ENCODE measurements at places on chromosomes 3 and 15. TPM values are rescaled to one million over a fixed set of nuclear protein-coding genes. Genes with fewer than 3 reads are reported as not detected.

DNA sequence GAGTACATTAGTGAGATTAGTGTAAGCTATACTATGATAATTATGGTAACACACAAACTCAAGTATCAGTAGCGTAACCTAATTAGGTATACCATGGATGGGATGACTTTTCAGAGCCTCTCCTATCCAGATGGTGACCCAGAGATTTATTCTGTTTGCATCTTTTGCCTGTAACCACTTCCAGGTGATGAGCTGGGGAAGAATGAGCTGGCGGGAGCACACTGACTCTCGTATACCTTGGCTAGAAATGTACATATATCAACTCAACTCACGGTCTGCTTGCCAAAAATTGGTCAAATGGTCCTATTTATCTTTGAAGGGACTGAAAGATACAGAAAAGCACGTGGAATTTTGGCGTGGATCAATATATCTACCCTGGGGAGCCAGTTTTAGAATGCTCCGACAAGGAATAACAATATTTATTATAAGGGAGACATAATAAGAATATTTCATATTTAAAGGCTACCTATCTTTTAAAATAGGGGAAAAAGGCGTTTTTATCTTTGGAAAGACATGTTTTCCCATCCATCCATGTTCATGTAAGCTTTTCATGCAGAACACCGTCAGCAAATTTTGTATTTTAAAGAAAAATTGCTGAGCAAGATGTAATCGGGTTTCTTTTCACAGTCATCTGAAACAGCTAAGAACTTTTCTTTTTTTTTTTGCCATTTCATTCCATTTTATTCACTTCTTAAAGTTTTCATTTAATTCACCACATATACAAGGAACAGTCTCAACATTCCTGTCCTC is 502.6 kb upstream of the CBLB start:
- no peak for DNase-seq
- no peak overlapping the region for H3K27ac ChIP-seq
- no peaks in the 10 kb centered on the region for H3K36me3 ChIP-seq
- no peak overlapping the region for H3K4me3 ChIP-seq

GRCh38 chr15:83954506-83954905 is 281.1 kb upstream of the GOLGA6L4 start:
- no peak overlapping the region for H3K4me3 ChIP-seq
- no peak for DNase-seq

GRCh38 chr3:187228740-187229139 is 31.5 kb downstream of the RTP1 start:
- no peaks in the 10 kb centered on the region for H3K36me3 ChIP-seq
- no peaks in the 10 kb centered on the region for H3K4me1 ChIP-seq
- no peaks in the 10 kb centered on the region for H3K27me3 ChIP-seq
- H3K27ac ChIP-seq: no peak overlapping the region
- no peak overlapping the region for H3K4me3 ChIP-seq

DNA sequence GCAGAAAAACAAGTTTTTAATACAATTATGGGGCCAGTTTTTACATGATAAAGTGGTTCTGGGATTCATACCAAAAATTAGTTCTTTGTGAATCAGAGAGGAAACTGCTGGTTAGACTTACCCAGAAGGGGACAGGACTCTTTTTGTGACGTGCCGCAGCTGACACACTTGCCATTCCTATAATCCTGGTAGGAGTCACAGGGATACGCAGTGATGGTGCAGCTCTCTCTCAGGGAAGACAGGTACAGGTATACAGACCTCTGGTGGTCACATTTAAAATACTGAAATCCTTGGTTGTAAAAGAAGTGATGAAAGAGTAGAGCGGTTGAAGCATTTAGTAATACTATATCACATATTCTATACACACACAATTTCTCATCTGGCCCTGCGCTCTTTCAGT is 20.2 kb upstream of the TMEM41A start:
- no peaks in the 10 kb centered on the region for H3K36me3 ChIP-seq
- H3K4me3 ChIP-seq: no peak overlapping the region
- no peaks in the 10 kb centered on the region for H3K4me1 ChIP-seq
- no peak for DNase-seq
- no peak overlapping the region for H3K27ac ChIP-seq
- H3K27me3 ChIP-seq: no peaks in the 10 kb centered on the region

GRCh38 chr3:197007296-197007940 is 22.2 kb downstream of the MELTF start:
- no peaks in the 10 kb centered on the region for H3K27me3 ChIP-seq
- H3K27ac ChIP-seq: no peak overlapping the region
- no peaks in the 10 kb centered on the region for H3K4me1 ChIP-seq

DNA sequence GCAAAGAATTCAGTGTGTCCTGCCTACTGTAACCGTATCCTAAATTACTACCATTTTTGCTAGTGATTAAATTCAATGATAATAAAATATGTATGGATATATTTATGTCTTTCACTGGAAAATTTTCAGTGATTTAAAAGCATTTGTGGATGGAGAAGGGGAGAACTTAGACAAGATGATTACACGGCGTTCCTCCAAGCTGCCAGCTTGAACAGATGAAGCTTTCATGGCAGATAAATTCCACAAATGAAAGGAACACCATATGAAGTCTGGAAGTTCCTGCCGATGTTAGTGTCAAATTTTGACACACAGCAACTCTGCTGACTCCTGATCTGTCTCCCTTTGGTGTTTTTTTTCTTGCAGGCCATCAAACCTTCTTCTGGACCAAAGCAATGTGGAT is 364.7 kb downstream of the EPHA3 start:
- H3K4me3 ChIP-seq: no peak overlapping the region
- H3K36me3 ChIP-seq: no peaks in the 10 kb centered on the region
- H3K27me3 ChIP-seq: no peaks in the 10 kb centered on the region
- H3K4me1 ChIP-seq: no peaks in the 10 kb centered on the region
- no peak for DNase-seq

DNA sequence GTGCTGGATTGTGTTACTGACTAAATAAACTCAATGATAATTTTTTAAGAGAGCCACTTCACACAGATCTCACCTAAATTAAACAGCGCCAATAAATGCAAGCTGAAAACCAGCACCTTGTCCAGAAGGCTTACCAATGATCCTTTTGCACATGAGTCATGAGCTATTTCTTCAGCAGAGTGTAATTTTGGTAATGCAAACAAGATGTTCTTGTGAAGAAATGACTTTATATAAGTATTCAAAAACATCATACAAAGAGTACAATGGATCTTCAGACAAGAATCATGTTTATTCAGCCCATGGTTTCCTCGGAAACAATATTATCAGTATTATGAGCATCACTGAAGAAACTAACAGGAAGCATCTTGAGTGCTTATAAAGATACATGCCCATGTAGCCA is 263.8 kb upstream of the UBE2E2 start:
- H3K27me3 ChIP-seq: no peaks in the 10 kb centered on the region
- no peaks in the 10 kb centered on the region for H3K36me3 ChIP-seq
- no peaks in the 10 kb centered on the region for H3K4me1 ChIP-seq
- DNase-seq: no peak

- H3K27me3 ChIP-seq: no peaks in the 10 kb centered on the region
- H3K36me3 ChIP-seq: no peaks in the 10 kb centered on the region
- no peak for DNase-seq
- no peak overlapping the region for H3K4me3 ChIP-seq
- no peak overlapping the region for H3K27ac ChIP-seq
- no peaks in the 10 kb centered on the region for H3K4me1 ChIP-seq
These were observed 287.1 kb downstream of the NEK10 start for GRCh38 chr3:27081992-27082607.

DNA sequence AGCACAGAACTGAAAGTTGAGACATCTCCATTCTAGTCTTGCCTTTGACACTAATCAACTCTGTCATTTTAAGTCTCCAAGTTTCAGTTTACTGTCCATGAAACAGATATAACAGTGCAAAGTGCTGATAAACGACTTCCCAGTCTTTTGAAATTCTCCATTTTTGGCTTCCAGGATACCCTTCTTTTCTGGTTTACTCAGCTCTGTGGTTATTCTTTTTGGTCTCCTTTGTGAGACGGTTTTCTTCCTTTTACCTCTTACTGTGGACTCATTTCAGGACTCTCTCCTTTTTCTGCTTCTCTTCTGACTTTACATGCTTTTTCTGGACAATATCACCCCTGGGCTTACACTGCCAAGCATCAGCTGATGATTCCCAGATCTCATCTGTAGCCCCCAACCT is 18.9 kb downstream of the SST start:
- no peak for DNase-seq
- H3K4me1 ChIP-seq: no peaks in the 10 kb centered on the region
- peaks cover 4% of the 10 kb centered on the region for H3K27me3 ChIP-seq
- H3K4me3 ChIP-seq: no peak overlapping the region

GRCh38 chr3:69104586-69104985 is 17.8 kb downstream of the LMOD3 start:
- peaks cover 6% of the 10 kb centered on the region for H3K36me3 ChIP-seq
- H3K27me3 ChIP-seq: no peaks in the 10 kb centered on the region
- H3K27ac ChIP-seq: no peak overlapping the region
- H3K4me3 ChIP-seq: no peak overlapping the region

- no peak overlapping the region for H3K27ac ChIP-seq
- no peak overlapping the region for H3K4me3 ChIP-seq
- H3K4me1 ChIP-seq: no peaks in the 10 kb centered on the region
These were observed 1.2 kb upstream of the RHO start for GRCh38 chr3:129527262-129527661.

DNA sequence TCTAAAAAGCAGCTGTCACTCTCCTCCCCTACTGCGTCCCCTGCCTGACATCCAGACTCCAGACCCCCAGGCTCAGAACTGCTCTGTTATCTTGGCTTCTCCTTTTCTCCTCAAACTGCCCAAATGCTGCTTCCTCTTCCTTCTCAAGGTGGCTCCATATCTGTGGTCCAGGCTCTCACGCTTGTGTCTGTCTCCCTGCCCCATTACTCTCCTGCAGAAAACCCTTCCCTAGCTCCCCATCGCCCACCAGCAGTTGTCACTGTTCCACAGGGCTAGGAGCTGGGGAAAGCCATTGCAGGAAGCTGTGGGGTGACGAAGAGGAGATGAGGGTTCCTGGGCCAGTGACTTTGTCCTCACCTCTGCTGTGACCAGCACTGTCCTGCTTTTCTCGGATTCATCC is 30.7 kb upstream of the CGNL1 start:
- H3K4me1 ChIP-seq: no peaks in the 10 kb centered on the region
- no peaks in the 10 kb centered on the region for H3K27me3 ChIP-seq
- H3K4me3 ChIP-seq: no peak overlapping the region
- H3K27ac ChIP-seq: no peak overlapping the region

DNA sequence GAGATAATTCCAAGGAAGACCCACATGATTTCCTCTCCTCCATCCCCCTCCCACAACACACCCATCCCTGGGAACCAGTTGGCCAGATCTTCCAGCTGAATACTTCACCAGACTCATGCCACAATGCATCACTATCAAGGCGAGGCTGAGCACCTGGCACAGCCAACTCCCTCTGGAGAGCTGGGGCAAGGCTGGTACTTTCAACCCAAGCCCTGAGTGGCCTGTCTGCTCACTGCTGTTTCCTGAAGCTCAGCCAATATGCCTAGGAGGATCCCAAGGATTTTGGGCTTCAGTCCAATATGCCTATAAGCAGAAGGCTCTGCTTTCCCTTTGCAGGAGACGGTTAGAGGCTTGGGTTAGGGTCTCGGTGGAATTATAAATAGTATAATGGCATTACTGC is 90.9 kb upstream of the NEO1 start:
- no peaks in the 10 kb centered on the region for H3K4me1 ChIP-seq
- DNase-seq: no peak
- no peak overlapping the region for H3K4me3 ChIP-seq
- H3K27me3 ChIP-seq: no peaks in the 10 kb centered on the region
- H3K27ac ChIP-seq: no peak overlapping the region

DNA sequence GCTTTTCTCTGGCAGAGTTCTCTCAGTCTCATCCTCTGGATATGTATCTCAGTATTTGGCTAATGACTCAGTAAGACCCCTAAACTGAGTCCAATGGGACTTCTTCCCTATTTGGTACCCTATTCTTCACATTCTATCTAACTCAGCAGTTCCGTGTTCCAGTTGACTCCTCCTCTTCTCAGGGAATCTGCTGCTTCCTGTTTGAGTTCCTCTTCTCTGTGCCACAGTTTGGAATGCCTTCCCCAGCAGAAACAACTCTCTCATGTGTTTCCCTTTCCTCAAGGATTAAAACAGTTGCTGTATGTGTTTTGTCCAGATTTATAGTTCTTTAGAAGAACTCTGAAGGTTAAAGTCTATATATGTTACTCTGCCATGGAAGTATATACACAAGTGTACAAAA is 344.0 kb upstream of the RARB start:
- no peak overlapping the region for H3K4me3 ChIP-seq
- DNase-seq: no peak
- H3K36me3 ChIP-seq: no peaks in the 10 kb centered on the region
- H3K4me1 ChIP-seq: no peaks in the 10 kb centered on the region

DNA sequence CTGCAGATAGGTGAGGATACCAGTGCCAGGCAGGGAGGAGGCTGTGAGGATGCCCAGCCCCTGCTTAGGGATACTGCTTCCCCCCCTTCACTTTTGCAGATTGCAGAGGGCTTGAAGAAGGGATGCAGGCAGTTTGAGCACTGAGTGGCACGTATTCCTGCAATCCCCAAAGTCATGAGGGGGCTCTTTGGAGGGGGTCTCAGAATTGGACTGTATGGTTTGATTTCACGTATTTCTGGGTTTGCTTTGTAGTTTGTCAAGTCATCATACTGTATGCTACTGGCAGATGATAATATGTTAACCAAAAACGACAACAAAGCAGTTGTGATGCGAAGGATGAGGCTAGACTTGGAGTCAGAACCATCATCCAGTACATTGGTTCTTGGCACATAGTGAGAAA is 28.1 kb downstream of the CHST14 start:
- no peak overlapping the region for H3K27ac ChIP-seq
- no peak overlapping the region for H3K4me3 ChIP-seq
- no peaks in the 10 kb centered on the region for H3K36me3 ChIP-seq

DNA sequence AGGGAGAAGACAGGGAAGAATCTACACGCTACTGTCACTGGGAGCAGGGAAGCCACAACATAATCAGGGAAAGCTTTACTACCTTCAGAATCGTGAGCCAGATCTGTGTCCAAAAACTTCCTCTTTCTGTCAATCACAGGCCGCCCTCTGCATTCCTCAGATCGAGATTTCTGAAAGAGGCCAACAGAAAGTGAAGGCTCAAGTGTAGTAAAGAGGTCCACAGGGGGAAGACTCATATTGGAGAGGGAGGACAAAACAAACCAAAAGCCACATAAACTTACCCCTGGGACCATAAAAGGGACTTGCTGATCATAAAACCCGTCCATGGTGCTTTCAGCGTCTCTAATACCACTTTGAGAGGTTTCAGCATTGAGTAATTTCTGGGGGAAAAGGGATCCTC is 3.3 kb downstream of the ETV5 start:
- no peak for DNase-seq
- H3K27me3 ChIP-seq: no peaks in the 10 kb centered on the region
- H3K4me1 ChIP-seq: peaks cover 6% of the 10 kb centered on the region
- no peak overlapping the region for H3K4me3 ChIP-seq

Gene UROC1
- not detected for total RNA-seq

Gene ZNF619
- 8.3 TPM for total RNA-seq

Gene EPHA3
- 1.0 TPM for total RNA-seq

Gene AP3B2
- 5.3 TPM for total RNA-seq

Gene SYNPR
- total RNA-seq: not detected

Gene PPIP5K1
- 75.4 TPM for total RNA-seq

Gene RUBCN
- 26.3 TPM for total RNA-seq

Gene GOLGA6D
- total RNA-seq: 0.16 TPM

Gene COL6A6
- 1.6 TPM for total RNA-seq

Gene CAV3
- not detected for total RNA-seq

Gene TMEM207
- not detected for total RNA-seq

Gene BAHD1
- total RNA-seq: 14.6 TPM

Gene ZBED2
- total RNA-seq: not detected

Gene SIDT1
- total RNA-seq: 3.8 TPM

Gene PAK2
- 71.2 TPM for total RNA-seq
